ENCODE measurements at places on chromosomes 2 and 18.
A peak's percentile ranks its signal among the peaks of the same experiment; 100 is the strongest.

DNA sequence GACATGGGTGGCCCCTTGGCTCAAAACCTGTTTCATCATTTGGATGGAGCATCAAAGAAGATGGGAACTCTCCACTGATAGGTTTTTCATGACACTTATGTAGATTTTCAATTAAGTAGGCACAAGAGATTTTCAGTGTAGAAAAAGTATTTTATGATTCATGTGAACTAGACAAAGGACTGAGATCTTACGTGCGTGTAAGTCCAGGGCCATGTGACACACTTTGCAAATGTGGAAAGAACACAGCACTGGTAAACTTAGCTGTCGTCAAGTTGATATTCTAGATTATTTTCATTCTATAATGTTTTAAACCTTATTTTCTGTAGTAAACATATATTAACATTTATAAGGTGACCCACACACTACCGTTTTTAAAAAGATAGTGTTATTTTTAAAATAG, 37.4 kb downstream of the RNF144A start:
- no peak for DNase-seq

GRCh38 chr2:30758191-30758651, 49.0 kb downstream of the CAPN13 start:
- no peak for DNase-seq

- no peak for DNase-seq
These were observed 55.7 kb downstream of the ITSN2 start for GRCh38 chr2:24304631-24305030.

DNA sequence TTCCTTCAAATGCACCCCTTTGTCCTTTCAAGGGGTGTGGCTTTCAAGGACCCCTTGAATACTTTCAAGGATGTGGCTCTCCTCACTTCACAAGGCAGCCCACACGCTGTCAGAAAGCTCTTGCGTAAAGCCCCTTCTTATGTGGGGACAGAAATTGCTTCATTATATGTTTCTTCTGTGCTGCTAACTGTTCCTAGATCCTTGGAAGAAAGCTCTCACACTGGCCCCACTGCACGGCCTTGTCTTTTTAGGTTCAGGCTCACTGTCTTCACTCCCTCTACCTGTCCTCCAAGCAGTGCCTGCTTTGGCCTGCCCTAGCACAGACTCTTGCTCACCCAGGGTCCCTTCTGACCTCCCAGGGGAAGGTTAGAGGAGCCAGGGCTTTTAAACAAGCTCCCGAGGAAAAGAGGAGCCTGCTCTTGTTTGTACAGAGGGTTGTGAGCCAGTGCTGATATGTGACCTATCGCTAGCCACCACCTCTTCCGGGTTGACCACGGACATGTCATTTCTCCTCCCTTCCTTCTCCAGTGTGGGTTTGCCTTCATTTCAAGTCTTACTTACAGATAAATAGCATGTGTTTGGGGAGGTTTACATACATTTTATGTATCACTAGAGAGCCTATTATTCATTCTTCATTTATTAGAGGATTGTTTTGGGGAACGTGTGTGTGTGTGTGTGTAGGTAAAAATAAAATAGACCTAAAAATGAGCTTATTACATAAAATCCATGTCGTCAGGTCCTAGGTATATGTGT, 94.7 kb downstream of the RTN4 start:
- peak; percentile 40 for DNase-seq

DNA sequence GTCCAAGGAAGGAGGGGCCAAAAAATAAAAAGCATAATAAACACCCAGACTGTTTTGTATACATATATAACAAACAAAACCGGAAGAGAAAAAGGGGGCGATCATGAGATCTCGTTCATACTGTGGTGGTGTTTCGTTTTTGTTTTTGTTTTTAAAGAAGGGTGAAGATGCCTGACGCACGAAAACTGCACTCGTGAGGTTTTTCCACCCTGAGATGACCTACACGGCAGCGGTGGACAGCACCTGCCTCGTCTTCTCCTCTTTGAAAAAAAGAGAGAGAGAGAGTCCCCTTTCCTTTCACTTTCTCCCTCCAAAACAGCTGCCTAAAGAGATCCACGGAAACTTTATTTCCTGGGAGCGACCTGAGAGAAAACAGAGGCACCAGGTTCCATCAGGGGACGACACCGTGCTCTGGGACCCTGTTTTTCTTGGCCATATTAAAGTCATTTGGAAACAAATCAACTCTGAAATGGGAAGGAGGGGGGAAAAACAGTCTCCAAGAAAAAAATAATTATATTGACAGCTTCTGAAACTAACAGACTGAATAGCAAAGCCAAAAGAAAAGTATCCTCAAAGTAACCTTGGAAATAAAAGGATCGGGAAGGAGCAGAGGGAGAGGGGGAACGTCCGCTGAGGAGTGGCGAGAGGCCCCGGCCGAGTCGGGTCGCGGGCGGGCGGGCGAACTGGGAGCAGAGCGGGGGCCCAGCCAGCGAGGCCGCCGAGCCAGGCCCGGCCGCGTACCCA, 3.5 kb downstream of the POU3F3 start:
- no peak for DNase-seq

GRCh38 chr2:217568289-217568971, 434.4 kb downstream of the TNS1 start:
- DNase-seq, result no peak

GRCh38 chr2:224014336-224014735, 24.8 kb downstream of the SERPINE2 start:
- no peak for DNase-seq

DNA sequence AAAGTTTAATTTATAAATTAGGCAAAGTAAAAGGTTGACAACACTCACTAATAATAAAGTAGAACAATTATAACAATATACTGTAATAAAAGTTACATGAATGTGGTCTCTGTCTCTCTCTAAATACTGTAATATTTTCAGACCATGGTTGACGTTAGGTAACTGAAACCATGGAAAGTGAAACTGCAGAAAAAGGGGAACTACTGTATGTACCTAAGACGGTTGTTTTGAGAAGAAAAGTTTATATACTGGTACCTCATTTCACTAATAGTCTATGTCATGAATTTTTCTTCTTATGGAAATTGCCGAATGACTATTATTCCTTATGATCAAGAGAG, 166.7 kb upstream of the ZNF521 start:
- peak; percentile 8 for DNase-seq

- no peak for DNase-seq
These were observed 40.1 kb upstream of the EPHA4 start for GRCh38 chr2:221612161-221612560.

Data from MV-4-11 (cell line).